ENCODE measurements at places on chromosomes 2 and 18. TPM values are rescaled to one million over a fixed set of nuclear protein-coding genes. Genes with fewer than 3 reads are reported as not detected.

GRCh38 chr18:10081492-10081891 is 167.7 kb downstream of the VAPA start:
- no peak for DNase-seq

- DNase-seq: no peak
Observed at GRCh38 chr2:61693744-61694143, 155.6 kb upstream of the XPO1 start.

DNA sequence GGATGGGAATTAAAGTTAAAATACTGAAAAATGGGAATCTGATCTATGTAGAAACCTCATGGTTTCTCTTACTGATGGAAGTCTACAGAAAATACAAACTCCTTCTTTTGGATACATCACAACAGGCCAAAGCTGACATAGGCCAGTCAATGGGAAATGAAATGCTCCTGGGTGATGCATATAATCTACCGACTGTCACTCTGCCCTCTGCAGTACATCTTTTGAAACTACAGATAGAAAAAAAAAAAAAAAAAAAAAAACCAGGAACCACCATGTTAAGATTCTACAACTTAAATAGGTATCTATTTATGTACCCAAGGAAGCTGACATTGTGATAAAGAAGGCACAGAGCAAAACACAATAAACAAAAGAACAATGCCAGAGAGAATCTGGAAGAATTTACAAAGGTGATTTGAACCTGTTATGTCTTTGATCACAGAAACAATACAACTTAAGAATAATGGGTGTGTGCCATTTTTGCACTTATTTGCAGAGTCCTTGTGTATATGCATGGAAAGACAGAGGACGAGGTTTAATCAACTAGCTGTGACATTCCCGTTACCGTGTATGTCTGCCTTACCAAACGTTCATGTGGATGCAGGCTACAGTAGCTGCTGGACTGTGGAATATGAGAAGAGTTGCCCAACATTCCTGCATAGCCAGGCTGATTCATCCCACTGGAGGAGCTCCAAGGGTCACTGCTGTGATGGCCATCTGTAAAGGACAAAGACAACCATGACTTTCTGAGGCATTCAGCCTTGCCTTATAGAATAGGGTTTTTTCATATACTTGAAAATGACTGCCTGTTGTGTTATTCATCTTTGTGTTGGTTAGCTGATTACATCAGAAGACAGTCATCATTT is 312.7 kb downstream of the TCF4 start:
- no peak for DNase-seq

The RGPD5 gene
- polyA plus RNA-seq: 17.1 TPM

DNA sequence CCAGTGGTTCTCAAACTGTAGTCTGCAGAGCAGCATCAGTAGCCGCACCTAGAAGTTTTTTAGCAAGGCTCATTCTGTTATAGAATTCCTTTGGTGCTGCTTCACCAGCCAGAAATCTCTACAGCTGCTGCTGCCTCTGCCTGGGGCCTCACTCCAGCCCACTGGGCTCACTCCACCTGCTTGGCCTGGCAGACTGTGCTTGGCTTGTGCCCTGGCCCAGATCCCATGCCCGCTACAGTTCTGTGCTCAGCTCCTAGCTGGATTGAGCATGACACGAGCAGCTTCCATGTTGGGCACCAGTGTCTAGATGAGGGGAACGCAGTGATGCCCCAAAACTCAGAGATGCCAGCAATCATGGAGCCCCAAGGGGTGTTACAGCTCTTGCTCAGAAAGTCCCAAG is 22.6 kb downstream of the MAPK4 start:
- no peak for DNase-seq

DNA sequence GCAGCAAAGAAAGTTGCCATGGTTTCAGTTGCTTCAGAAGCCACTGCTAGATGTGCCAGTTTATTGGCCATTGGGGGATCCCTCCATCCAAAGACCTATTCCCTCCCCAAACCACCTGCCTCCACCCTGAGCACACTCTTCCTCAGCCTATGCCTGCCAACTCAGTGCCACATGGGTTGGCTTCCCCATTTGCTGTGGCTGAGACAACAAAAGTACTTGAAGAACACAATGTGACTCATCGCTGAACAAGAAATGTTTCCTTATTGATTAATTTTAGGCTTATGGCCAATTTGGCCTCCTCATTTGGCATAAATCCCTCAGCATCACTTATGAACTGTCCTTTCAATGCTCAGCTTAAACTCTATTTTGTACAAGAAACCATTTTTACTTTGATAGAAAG is 215.9 kb downstream of the TMEM247 start:
- no peak for DNase-seq

DNA sequence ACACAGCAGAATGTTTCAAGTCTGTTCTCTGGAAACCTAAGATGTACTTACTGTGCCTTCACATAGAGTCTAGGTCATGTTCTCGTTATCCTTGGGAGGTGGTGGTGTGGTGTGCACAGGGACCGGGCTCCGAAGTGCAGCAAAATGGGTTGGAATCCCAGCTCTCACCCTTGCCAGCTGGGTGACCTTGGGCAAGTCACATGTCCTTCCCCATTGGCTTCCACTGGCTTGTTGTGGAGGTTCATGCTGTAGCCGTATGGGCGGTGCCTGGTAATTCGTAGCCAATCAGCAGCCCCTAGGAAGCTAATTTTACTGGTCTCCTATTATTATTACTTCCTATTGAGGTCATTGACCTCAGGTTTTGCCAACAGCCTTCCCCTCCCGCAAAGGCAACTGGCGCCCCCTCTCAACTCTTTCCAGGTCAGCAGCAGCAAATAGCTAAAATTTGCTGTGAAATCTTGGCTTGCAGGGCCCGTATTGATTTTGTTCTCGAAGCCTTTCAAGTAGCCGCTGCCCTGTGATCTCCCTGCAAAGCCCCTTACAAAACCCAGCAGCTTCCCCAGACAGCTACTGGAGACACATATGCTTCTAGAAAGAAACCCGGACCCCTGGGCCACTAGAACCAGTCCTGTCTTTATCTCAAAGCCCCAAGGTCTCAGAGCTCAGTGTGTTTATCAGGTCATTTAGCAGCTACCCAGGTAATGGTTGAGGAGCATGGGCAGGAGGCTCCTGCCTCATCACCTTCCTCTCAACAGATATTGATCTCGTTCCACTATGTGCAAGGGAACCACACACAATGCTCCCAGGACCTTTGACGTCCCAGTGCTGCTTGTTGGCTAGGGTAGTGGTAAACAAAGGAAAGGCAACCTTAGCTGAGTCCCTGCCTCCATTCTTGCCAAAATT is 66.5 kb upstream of the SLC1A4 start:
- no peak for DNase-seq

- no peak for DNase-seq
Observed at GRCh38 chr2:240643093-240643810, 18.0 kb downstream of the GPR35 start.

The CRYGD gene
- 7.1 TPM for polyA plus RNA-seq

GRCh38 chr18:33803636-33804035 is 225.6 kb downstream of the ASXL3 start:
- DNase-seq: no peak

- DNase-seq: no peak
Observed at GRCh38 chr2:159002462-159003111, 34.1 kb downstream of the TANC1 start.

DNA sequence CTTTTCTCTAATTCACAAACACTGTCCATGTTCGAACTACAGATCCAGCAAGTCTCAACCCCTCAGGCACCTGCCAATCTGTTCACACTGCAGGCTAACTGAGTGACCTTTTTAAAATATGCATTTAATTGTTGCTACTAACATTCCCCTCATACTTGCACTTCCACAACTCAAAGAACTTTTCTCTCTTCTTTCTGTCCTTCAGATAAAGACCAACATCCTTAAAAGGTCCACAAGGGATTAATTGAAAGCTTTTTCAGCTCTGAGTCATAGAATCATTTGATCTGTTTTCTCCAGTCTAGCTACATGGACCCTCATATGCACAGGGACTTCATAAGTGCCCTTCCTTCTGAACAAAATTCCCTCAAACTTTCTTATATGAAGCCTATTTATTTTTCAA is 1321.2 kb downstream of the DPP10 start:
- no peak for DNase-seq

Data from spinal cord (tissue), 10 donors.